CD8-positive, alpha-beta memory T cell (primary cell): ENCODE measurements at places on chromosomes 11 and 22. TPM values are rescaled to one million over a fixed set of nuclear protein-coding genes. Genes with fewer than 3 reads are reported as not detected.

The KCNQ1OT1 gene
- total RNA-seq: 0.20 TPM

The OR6A2 gene
- not detected for total RNA-seq

DNA sequence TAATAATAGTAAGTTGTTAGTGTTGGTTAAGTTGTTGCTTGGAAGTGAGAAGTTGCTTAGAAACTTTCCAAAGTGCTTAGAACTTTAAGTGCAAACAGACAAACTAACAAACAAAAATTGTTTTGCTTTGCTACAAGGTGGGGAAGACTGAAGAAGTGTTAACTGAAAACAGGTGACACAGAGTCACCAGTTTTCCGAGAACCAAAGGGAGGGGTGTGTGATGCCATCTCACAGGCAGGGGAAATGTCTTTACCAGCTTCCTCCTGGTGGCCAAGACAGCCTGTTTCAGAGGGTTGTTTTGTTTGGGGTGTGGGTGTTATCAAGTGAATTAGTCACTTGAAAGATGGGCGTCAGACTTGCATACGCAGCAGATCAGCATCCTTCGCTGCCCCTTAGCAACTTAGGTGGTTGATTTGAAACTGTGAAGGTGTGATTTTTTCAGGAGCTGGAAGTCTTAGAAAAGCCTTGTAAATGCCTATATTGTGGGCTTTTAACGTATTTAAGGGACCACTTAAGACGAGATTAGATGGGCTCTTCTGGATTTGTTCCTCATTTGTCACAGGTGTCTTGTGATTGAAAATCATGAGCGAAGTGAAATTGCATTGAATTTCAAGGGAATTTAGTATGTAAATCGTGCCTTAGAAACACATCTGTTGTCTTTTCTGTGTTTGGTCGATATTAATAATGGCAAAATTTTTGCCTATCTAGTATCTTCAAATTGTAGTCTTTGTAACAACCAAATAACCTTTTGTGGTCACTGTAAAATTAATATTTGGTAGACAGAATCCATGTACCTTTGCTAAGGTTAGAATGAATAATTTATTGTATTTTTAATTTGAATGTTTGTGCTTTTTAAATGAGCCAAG is 2.7 kb downstream of the NEAT1 start:
- peak; percentile 76 for DNase-seq

DNA sequence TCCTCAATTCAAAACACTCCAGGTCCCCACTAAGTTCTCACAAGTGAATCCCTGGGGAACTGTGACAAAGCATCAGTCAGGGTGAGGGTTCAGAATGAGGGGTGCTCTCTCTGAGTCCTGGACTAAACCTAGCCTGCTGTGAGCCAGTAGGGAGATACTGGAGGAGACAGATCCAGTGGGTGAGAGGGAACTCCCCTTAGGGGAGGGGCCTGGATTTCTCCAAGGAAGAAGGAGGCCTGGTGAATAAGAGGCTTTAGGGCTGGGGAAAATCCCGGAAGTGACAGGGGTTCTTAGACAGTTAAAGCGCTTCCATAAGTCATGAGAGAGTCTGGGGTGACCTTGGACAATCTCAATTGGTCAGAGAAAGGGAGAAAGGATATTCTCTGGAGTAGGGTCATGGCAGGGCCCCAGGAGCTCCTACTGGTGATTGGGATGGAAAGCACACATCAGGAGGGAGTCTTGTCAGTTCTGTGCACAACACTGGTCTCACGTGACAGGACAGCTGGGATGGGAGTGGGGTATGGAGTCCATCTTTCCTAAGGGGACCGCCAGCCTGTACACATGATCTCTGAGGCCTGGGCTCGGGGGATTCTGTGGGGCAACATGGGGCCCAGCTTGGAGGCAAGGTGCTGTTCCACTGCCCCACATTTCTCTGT is 1.5 kb downstream of the TBC1D10A start:
- DNase-seq: no peak

DNA sequence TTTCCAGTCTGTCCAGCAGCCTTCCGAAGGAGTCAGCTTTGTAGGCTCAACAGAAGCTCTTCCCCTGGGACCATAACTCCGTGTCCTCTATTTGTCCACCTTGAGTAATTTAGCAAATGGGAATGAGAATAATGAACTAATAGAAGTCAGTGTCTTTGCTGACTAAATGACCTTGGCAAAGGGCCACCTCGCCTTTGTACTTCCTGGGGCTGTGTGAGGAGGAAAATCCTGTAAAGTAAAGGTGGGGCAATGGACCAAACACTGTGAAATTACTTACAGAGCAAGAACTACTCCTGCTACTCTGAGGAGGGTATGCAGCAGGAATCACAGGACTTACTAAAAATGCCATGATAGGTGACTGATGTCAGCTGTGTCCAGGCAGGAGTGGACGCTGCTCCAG is 36.2 kb upstream of the CSNK2A3 start:
- DNase-seq: no peak

The FUT4 gene
- total RNA-seq: 7.9 TPM

GRCh38 chr11:131109790-131110189 is 193.5 kb upstream of the SNX19 start:
- DNase-seq: no peak

DNA sequence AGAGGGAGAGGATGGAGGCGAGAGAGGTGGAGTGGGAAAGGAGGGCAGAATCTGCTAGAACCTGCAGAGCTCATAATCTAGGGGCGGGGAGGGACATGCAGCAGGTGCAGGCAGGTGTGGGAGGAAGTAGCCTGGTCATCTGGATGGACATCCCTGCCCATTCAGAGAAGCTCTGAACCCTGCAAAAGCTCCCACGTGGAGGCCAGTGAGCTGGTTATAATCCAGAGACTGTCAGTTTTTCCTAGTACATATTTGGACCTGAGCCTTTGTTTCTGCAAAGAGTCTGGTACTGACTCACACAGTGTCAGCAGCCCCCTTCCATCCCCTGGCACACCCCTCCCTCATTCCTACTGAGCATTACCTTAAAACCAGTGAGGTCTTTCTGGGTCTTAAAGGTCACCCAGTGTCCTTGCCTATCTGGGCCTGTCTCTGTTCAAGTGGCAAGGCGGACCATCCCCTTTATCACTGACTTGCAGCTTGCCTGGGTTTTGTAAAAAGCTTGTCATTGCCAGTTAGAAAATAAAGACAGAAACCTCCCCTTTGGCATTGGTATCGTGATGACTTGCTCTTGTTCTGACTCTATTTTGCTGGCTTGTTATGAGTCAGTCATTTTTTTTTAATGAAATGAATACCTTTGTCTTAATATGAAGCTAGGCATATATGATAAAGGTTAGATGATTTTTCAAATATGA is 26.1 kb downstream of the PTPRJ start:
- no peak for DNase-seq

DNA sequence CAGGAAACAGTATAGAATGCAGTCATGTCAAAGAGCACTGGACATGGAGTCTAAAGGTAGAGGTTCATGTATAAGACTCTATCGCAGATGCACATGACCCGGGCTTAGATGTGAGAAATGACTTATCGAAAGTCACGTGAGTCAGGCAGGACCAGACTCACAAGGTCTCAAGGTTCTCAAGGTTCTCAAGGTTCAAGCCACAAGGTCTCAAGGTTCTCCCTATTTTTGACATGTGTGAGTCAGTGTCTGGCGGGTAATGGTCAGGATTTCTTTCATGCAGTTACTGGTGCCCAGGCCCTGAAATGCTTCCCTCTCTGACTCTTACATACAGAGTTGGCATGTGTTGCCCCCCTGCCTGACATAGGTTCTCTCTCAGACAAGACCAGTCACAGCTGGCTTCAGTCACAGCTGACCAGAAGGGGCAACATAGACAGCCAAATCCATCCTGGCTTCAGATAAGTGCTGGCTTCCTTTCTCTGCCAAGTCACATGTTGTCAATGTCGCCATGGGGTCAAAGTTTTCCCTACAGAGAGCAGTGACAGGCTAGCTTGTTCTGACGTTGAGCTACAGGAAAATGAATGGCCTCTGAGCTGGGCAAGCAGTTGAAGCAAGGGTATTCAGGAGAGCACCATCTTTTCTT is 10.1 kb downstream of the CSRP3 start:
- DNase-seq: no peak

- DNase-seq: no peak
These were observed 92.9 kb downstream of the DHCR7 start for GRCh38 chr11:71355281-71355680.

- no peak for DNase-seq
These were observed 9.5 kb downstream of the DCHS1 start for GRCh38 chr11:6646071-6646470.

The MOGAT2 gene
- total RNA-seq: not detected

DNA sequence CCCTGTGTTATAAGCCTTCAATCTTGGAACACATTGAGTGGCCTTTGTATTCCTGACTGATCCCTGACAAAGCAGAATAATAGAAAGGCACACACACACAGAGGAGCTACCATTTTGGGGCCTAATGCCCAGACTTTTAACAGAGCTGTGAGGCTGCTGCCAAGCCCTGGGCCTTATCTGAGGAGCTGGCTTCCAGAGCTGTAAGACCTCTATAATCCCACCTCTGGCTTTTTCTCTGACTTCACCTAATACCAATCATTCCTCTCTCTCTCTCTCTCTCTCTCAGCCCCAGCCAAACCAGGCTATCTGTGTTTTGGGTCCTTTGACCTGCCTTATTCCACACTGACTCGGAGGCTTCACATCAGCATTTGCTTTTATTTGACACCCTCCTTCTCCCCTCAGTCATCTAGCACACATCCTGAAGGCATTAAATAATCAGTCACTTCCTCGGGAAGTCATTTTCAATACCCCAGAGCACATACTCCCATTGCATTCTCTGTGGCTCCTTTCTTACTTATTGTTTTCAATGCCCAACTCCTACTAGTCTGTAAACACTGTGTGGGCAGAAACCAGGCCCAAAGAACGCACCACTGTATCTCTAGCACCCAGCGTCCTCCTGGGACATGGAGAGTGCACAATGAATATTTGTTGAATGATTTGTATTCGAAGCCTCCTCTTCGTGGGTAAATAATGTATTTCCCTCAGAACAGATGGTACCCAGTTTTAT is 21.2 kb upstream of the TRIM44 start:
- no peak for DNase-seq

The ART1 gene
- total RNA-seq: not detected

- DNase-seq: no peak
These were observed 7.0 kb downstream of the OR51B5 start for GRCh38 chr11:5336331-5336730.

GRCh38 chr11:28976012-28976800 is 868.0 kb downstream of the METTL15 start:
- no peak for DNase-seq

DNA sequence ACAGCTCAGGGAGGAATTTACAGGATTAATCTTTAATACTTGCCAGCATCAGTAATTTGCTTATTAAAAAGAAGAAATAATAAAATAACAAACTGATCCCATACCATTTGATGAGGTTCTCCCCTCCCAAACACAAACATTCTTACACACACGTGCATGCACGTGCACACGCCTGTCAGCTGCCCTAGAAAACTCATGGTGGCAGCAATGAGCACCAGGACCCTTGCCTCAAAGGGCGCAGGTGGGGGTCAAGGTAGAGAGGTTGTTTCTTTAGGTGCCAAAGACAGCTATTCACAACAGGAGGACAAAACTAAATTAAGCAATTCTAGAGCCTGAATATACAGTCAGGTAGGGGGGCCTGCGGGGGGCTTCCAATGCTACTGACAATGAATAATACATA is 219.3 kb downstream of the BUD13 start:
- no peak for DNase-seq

GRCh38 chr11:107547961-107548360 is 17.6 kb downstream of the ALKBH8 start:
- DNase-seq: no peak

The APOBEC3G gene
- total RNA-seq: 158 TPM

GRCh38 chr22:20430720-20431510 is 6.7 kb downstream of the SCARF2 start:
- DNase-seq: peak; percentile 47

- DNase-seq: no peak
These were observed 39.6 kb downstream of the BCR start for GRCh38 chr22:23219822-23220484.

GRCh38 chr11:125777309-125777708 is 1.3 kb downstream of the PATE2 start:
- no peak for DNase-seq

GRCh38 chr22:42979606-42980005 is 35.3 kb downstream of the PACSIN2 start:
- DNase-seq: no peak

GRCh38 chr11:13762718-13763117 is 94.2 kb downstream of the FAR1 start:
- no peak for DNase-seq

GRCh38 chr11:82995754-82996398 is 75.8 kb downstream of the RAB30 start:
- DNase-seq: no peak

DNA sequence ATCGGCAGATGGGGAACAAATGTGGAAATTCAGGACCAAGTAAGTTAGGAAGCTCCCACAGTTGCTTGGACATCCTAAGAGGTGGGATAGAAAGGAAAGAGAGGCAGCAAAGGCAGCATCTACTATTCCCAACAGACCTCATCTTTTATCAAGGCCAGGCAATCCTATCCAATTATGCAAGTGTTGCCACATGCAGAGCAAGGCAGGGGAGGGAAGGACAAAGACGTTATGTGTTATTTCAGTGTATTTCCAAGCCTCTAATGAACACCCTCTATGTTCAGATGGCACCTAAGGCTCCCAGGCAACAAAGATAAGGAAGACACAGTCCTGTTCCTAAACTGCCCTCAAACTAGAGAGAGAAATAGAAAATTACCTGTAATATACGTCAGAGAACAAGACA is 9.2 kb downstream of the TIGD3 start:
- no peak for DNase-seq

DNA sequence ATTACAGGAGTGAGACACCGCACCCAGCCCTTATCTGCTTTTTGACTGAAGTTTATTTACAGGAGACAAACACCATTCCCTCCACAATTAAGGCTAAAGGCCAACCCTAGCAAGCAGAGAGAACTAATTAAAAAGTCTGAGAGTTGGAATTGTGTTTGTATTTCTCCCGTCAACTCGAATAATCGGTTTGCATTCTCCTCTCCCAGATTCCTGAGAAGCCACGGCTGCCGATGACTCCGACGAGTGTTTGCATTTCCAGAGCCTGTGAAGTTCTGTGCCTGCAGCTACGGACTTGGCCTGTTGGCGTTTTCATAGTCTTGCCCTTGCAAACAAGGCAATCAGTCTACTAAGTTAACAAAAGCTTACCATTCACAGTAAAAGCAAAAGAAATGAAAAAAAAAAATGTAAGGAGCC is 73.2 kb upstream of the NUP50 start:
- no peak for DNase-seq
